ENCODE measurements at places on chromosomes 11 and 22. TPM values are rescaled to one million over a fixed set of nuclear protein-coding genes. Genes with fewer than 3 reads are reported as not detected.

- no peak for DNase-seq
Observed at GRCh38 chr11:125457814-125458343, 38.2 kb downstream of the FEZ1 start.

DNA sequence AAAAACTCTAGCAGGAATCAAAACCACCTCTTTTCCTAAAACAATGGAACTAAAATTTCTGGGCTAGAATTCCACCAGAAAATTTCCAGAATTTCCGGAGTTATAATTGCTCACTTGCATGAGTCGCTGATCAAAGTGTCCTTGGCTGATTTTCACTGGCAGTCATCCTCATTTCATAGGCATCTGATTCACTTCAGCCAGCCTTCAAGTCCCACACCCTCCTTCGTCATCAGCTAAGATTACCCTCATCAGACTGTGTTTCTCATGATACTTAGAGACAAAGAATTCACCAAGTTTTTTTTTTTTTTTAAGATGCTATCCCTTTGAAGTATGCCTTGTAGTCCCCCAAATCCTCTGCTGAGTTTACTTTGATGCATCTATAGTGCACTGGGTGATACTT is 71.5 kb upstream of the RAB38 start:
- DNase-seq, result no peak

DNA sequence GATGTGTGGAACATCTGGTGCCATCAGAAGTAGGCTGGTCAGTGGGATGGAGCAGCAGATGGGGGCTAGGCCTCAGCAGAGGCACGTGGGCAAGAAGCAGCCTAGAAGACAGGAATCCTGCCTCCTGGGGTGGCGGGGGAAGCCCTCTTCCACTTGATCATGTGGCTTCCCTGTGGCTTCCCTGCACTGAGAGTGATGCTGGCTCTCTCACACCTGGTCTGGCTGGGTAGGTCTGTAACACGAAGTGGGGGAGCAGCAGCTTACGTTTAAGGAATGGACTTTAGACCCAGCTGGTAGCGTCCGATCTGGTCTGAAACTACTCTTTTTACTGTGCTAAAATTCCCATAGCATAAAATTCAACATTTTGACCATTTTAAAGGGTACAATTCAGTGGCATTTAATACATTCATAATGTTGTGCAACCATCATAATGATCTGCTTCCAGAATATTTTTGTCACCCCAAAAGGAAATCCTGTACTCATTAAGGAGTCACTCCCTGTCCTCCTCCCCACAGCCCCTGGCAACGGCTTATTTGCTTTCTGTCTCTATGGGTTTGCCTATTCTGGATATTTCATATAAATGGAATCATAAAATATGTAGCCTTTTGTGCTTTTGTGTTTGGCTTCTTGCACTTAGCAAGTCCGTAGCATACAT is 21.7 kb downstream of the PTPN5 start:
- no peak for DNase-seq

The BLID gene
- not detected for total RNA-seq

DNA sequence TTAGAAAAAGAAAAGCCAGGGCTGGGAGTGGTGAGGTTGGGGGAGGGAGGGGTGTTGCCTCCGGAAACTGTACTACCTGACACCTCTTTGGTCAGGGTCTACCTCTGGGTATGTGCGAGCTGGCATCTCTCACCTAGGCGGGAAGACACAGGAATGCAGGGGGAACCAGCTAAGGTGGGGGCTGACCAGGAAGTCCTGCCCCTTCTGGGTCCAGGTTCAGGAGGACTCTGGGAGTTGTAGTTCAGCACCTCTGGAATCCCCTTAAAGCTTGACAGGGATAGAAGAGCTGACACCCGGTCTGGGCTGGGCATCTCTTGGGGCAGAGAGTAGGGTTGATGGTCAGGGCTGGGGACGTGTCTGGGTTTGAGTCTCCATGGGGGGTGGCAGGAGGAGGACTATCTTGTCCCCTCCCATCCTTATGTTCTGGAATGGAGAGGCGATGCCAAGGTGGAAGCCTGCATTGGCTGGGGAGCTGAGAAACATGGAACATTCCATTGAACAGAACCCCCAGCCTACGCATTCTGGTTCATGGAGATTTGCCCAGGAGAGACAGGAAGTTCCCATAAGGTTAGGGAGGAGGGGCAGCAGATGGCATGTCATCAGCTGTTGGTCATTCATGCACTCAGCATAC is 2.1 kb upstream of the KIAA1671 start:
- DNase-seq, result no peak

The B4GALNT4 gene
- 0.44 TPM for total RNA-seq

GRCh38 chr22:38845004-38845740 is 1.3 kb upstream of the NPTXR start:
- DNase-seq, result no peak

DNA sequence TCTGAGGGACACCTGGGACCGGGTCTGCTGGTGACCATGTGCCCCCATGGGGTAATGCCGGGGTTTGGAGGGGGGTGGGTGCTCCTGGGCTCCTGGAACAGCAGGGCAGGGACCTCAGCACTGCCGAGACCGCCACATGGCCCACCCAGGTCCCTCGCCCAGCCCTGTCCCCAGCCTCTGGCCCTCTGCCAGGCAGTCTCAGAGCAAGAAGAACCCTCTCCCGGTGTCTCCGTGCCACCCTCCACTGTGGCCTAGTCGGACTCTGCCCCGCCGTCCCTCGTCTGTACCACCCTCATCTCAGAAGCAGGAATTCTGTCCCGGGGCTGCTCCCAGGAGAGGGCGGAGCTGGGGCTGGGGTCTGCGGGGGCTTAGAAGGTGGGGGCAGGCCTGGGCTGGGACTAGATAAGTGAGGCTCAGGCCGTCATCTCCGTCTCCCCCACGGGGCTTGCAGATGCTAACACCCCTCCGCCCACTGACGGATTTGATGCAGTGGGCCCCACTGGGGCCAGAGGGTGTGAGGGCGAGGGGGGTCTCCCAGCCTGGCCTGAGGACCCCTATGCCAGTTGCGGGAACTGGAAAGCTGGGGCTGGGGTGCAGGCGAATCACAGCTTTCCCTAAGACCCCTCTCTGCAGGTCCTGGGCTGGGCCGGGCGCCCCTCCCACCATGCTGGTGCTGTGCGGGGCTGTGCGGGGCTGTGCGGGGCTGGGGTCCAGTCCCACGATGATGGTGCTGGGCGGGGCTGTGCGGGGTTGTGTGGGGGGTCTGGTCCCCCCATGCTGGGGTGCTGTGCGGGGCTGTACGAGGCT is 1.1 kb downstream of the MUC5AC start:
- DNase-seq, result peak; percentile 4
